Ascending aorta (tissue), 2 donors: ENCODE measurements at places on chromosomes 12 and 14. TPM values are rescaled to one million over a fixed set of nuclear protein-coding genes. Genes with fewer than 3 reads are reported as not detected.

Gene WNT5B
- 0.53 TPM for total RNA-seq

GRCh38 chr14:69542311-69542710 lies 32.4 kb downstream of the CCDC177 start:
- no peaks in the 10 kb centered on the region for H3K4me1 ChIP-seq
- H3K27me3 ChIP-seq = no peaks in the 10 kb centered on the region
- H3K36me3 ChIP-seq = no peaks in the 10 kb centered on the region
- no peak overlapping the region for H3K4me3 ChIP-seq
- H3K27ac ChIP-seq = no peak overlapping the region
- DNase-seq = no peak

Gene HELB
- total RNA-seq = 3.1 TPM

DNA sequence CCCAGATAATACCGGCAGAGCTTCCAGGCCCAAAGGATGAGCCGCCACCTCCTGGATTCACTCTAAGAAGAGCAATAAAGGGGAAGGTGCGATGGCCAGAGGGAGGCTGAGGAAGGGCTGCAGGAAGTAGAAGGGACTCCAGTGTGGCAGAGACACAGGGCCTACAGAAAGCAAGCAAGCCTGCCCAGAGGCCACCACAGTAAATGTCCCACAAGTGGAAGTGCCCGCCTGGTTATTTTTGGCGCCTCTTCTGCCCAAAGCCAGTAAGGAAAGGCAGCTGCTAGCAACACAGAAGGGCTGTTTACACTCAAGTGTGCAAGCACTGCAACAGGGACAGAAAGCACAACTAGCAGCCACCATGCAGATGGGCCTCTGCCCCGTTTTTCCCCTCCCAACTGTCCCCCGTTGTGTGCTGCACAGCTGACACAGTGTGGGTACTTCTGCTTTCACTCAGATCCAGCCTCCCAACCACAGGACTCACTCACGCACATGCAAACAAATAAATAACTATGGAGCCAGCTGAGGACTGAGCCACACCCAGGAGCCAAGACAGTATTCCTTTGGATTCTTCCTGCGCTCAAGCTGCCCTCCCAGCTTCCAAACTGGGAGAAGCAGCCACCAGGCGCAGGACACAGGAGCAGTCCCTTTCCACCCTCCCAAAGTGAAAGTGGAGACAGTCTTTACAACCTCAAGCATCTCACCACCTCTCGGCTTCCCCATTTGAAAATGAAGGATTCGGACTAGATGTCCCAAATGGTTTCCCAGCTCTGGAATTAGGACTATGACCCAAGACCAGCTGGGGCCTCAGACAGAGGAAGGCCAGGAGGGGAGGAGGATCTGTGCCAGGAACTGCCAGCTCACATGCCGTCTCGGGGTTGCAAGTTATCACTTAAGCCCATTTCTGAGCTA lies 40.0 kb upstream of the PNMA1 start:
- H3K36me3 ChIP-seq = no peaks in the 10 kb centered on the region
- no peaks in the 10 kb centered on the region for H3K27me3 ChIP-seq
- peak overlapping the region; percentile 50 for H3K4me3 ChIP-seq
- DNase-seq = no peak

GRCh38 chr12:90298289-90298948 lies 589.8 kb upstream of the ATP2B1 start:
- H3K4me3 ChIP-seq = no peak overlapping the region
- H3K36me3 ChIP-seq = no peaks in the 10 kb centered on the region
- no peaks in the 10 kb centered on the region for H3K27me3 ChIP-seq
- no peak overlapping the region for H3K27ac ChIP-seq

- no peaks in the 10 kb centered on the region for H3K27me3 ChIP-seq
- no peak overlapping the region for H3K4me3 ChIP-seq
- DNase-seq = no peak
- no peaks in the 10 kb centered on the region for H3K36me3 ChIP-seq
- H3K27ac ChIP-seq = no peak overlapping the region
- H3K4me1 ChIP-seq = no peaks in the 10 kb centered on the region
Measured at GRCh38 chr12:103556890-103557627, 30.0 kb upstream of the STAB2 start.

- peaks cover 6% of the 10 kb centered on the region for H3K4me1 ChIP-seq
- H3K36me3 ChIP-seq = no peaks in the 10 kb centered on the region
- H3K4me3 ChIP-seq = no peak overlapping the region
- H3K27ac ChIP-seq = no peak overlapping the region
Measured at GRCh38 chr14:94486883-94487282, 10.9 kb upstream of the SERPINA9 start.

DNA sequence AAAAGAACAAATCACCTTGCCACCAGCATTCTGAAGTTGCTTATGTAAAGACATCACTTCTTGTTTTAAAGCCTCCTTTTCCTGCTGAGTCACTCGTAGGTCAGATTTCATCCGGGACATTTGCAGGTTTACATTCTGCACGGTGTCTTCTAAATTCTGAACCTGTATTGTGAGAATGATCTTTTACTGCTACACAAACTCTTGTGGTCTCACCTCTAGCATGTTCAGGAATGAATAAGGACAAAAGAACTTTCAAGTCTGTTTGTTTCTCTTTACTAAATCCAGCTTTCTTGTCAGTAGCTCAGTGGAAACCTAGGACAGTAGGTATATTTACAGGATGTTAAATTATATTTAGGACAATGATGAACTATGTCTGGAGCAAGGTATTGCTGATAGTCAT lies 73.5 kb upstream of the SAV1 start:
- DNase-seq = no peak
- peaks cover 3% of the 10 kb centered on the region for H3K4me1 ChIP-seq
- peaks cover 54% of the 10 kb centered on the region for H3K36me3 ChIP-seq
- no peak overlapping the region for H3K27ac ChIP-seq

Gene TMBIM4
- total RNA-seq = 114 TPM

GRCh38 chr14:52692248-52692962 lies 3.0 kb downstream of the ERO1A start:
- no peak for DNase-seq
- no peak overlapping the region for H3K4me3 ChIP-seq
- peaks cover 4% of the 10 kb centered on the region for H3K4me1 ChIP-seq
- H3K36me3 ChIP-seq = no peaks in the 10 kb centered on the region

- no peak overlapping the region for H3K27ac ChIP-seq
- H3K36me3 ChIP-seq = no peaks in the 10 kb centered on the region
- H3K27me3 ChIP-seq = no peaks in the 10 kb centered on the region
- DNase-seq = no peak
- H3K4me3 ChIP-seq = no peak overlapping the region
Measured at GRCh38 chr12:81617915-81618314, 141.2 kb downstream of the PPFIA2 start.
